ENCODE measurements at places on chromosomes 11 and 22. TPM values are rescaled to one million over a fixed set of nuclear protein-coding genes. Genes with fewer than 3 reads are reported as not detected.

The E2F8 gene
- 29.0 TPM for total RNA-seq

The TBX1 gene
- 0.09 TPM for total RNA-seq

- no peak overlapping the region for H3K4me3 ChIP-seq
- no peaks in the 10 kb centered on the region for H3K27me3 ChIP-seq
- no peak for DNase-seq
Observed at GRCh38 chr11:113023228-113023627, 62.0 kb downstream of the NCAM1 start.

DNA sequence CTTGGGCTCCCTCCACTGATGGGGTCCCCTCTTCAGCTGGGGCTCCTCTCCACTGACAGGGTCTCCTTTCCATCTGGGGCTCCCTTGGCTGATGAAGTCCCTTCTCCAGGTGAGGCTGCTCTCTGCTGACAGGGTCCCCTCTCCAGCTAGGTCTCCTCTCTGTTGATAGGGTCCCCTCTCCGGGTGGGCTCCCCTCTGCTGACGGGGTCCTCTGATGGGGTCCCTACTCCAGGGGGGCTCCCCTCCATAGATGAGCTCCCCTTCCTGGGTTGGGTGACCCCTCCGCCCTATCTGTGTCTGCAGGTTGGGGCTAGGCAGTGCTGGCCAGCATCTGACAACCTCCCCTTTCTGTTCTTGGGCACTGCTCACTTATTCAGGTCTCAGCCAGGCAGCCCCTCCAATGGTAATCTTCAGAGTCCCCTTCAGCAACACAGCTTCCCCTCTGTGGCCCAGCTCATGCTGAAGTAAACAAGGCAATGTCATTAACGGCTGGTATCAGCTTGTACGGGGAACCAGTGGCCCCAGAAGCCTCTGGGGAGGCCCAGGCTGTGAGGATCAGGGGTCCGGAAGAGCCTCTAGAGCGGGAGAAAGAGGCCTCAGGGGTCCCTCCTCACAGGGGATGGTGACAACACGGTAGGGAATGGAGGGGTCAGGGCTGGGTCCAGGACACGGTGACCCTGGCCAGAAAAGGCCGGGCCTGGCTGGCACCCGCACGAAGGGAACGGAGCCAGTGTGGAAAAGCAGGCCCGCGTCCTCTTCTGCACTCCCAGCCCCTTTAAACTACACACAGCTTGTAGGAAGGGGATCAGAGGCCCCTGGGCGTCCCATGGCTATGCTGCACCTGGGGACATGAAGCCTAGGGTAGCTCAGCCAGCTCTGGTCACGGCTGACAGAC, 9.6 kb upstream of the CD81 start:
- H3K4me3 ChIP-seq = no peak overlapping the region
- no peak for DNase-seq
- H3K27ac ChIP-seq = no peak overlapping the region
- no peaks in the 10 kb centered on the region for H3K36me3 ChIP-seq
- no peaks in the 10 kb centered on the region for H3K4me1 ChIP-seq

DNA sequence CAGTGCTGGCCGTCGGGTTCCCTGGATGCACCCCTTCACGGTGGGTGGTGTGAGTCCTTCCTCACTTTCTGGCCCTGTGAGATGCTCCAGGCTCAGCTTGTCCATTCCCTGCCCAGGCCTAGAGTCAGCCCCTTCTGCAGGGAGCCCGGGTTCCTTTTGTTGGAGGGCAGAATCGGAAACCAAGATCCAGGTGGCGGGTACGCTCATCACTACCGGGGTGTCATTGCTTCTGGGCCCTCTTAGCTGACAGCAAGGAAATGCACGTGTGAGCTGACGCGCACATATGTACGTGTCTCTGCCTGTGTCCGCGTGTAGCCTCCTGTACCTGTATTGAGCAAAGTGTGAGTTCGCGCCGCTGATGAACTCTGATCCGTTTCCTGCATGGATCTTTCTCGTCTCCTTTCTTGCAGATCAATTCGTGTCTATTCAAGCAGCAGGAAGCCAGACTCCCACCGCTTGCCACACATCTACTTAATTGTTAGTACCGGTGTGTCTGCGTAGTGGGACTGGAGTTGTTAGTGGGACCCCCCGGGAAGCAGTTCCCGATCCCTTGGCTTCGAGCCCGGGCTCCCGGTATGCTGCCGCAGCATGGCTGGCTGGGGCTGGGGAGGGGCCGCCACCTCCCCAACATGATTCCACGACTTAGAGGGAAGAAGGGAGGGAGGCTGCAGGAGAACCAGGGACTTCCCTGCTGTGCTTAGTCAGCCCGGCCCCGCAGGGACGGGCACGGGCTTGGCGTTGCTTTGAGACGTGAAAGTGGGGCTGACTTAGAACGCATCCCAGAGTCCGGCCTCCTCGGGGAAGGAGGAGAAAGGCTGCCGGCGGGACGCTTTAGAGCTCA, 35.9 kb upstream of the GRAMD4 start:
- no peak overlapping the region for H3K27ac ChIP-seq
- peaks cover under 1% of the 10 kb centered on the region for H3K36me3 ChIP-seq

Measured in activated CD4-positive, alpha-beta T cell treated with anti-CD3 and anti-CD28 coated beads, Interleukin-2, amount 10 ng/mL, durations not matched to agents 24 days and 14 days (primary cell).